Kasumi-1 (cell line): ENCODE measurements at places on chromosomes 2 and 18.

DNA sequence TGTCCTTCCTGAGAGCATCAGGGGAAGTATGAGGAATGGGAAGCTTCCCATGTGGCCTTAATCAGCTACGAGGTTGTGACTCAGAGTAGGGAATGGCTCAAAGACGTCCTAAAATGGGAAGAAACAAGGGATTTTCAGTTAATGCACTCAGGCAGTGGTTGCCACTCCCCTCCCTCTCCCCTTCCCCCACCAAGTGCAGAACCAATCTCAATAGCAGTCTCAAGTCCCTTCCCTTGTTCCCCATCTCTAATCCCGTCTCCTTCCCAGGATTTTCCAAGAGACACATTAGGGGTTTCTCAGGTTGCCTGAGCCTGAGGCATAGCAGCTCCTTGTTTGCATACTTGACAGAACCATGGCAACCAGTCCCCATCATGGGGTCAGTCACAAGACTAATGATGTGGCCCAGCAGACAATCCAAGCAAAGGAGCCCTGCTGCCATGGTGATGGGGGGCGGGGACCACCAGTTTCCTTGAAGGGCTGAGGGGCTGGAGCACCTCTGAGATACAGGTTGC is 18.2 kb upstream of the RESP18 start:
- DNase-seq: no peak

- no peak for DNase-seq
Observed at GRCh38 chr18:26422472-26423162, 125.7 kb downstream of the KCTD1 start.

- no peak for DNase-seq
Observed at GRCh38 chr2:167209784-167210183, 321.5 kb downstream of the XIRP2 start.

DNA sequence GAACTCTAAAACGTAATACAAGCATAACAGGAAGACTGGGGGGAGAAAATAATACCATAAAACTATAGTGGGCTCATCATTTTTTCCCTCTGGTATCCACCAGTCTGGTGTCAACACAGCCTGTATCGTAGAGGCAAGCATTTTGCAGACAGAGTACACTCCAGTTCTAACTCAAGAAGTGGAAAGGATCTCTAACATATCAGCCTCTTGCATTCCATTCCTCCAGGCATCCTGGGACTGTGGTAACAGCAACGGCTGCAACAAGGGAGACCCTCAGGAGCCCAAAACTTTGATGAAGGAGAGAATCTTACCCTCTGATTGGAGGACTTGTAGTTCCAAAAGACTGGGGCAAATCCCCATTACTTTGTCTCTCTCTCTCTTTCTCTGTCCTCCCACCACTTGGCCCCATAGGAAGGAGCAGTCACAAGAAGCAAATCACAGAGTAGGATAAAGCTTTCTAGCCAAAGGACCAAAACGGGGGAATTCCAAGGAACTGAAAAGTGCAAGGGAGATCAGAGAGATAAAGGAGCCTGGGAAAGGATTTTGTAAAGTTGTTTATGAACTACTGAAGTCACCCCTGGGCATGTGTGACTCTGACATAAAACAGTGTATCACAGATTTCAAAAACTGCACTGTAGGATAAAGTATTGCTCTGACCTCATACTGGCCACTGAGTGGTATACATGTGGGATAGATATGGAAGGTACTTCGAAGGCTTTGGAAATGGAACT is 11.9 kb downstream of the FRZB start:
- DNase-seq: no peak

- peak; percentile 14 for DNase-seq
Observed at GRCh38 chr2:10300997-10301940, 1.4 kb upstream of the HPCAL1 start.

DNA sequence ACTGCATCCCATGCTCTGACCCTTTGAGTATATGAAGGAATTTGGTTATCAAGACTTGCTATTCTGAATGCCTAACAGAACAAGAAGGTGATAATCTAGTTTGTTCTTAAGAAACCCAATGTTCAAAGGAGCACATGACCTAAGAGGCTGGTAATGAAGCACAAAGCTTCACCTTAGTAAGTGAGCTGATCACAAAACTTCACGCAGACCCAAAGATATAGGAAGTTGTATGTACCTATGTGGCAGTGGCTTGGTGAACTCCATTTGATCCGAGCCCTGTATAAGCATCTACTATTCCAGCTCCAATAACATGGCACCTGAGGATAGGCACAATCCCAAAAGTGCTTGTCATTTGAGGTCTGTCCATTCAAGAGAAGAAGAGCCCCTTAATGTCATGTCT is 78.6 kb downstream of the ANKRD44 start:
- DNase-seq: no peak

DNA sequence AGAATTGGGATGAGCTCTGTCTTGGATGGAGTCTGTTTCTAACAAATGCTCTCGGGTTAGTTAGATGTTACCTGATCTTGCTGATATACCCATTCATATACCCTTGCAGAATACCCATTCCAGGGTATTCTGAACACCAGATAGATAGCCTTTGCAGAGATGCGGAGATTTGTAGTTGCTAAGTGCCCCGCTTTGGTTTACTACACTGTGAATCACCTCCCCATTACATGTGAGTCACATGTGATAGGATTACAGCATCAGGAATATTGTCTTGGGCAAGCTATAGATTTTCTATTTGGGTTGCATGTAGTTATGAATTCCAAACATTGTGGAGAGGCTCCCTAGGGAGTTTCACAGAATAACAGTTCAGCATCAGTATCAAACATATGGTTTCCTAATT is 3.8 kb downstream of the VSNL1 start:
- DNase-seq: no peak

GRCh38 chr2:199485732-199486335 is 28.1 kb upstream of the SATB2 start:
- peak; percentile 69 for DNase-seq

- DNase-seq: no peak
Observed at GRCh38 chr2:105323111-105323510, 6.4 kb downstream of the TGFBRAP1 start.

GRCh38 chr2:5617796-5618195 is 74.4 kb upstream of the SOX11 start:
- no peak for DNase-seq

DNA sequence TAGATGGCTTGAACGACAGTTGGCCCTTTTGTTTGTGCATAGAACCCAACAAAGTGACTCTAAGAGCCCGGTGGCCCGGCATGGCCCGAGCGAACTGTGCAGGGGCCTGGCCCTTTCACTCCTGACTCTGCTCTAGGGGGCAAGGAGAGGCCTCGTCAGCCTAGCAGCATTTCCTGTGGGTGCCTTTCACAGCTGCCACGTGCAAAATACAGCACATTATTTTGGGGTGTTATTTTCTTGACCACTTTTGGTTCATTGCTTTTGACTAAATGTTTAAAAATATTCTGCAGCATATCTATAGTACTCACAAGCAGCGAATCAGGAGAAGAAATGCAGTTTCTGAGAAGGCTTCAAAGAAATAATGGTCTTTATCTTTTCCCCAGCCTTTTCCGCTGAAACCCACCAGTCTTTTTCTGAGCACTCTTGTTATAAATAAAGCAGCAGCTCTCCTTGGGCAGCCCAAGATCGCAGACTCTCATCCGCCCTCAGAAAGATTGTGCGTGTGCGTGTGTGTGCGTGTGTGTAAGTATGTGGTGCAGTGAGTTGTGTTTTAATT is 31.3 kb downstream of the DGKD start:
- DNase-seq: peak; percentile 74

DNA sequence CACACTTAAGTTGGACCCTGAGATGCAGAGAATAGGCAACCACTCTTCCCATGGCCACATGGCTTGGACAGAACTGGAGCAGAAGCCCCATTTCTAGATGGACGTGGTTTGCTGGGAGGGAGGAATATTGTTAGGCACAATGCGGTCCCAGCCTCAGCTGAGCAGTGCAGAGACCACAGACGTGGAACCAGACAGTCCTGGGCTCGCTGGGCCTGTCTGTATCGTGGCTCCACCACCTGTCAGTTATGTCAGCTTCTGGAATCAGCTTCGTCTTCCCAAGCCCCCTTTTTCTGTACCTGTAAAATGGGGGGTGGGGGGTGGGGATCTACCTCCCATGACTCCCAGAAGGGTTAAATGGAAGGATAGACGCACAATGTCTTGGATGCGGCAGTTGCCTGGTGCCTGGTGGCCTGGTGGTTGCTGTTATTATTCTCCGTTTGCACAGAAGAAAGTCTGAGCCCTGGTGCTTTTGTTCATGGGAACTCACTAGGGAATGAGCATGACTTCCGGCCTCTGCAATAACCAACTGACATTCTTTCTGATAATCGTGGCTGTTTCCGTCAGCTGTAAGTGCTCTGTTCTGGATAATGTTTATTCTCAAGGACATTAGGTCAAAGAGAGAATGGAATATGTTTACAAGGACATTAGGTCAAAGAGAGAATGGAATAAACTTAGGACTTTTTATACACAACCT is 31.4 kb downstream of the COLEC11 start:
- DNase-seq: no peak

- peak; percentile 21 for DNase-seq
Observed at GRCh38 chr18:75548353-75548905, 120.9 kb upstream of the SMIM21 start.

DNA sequence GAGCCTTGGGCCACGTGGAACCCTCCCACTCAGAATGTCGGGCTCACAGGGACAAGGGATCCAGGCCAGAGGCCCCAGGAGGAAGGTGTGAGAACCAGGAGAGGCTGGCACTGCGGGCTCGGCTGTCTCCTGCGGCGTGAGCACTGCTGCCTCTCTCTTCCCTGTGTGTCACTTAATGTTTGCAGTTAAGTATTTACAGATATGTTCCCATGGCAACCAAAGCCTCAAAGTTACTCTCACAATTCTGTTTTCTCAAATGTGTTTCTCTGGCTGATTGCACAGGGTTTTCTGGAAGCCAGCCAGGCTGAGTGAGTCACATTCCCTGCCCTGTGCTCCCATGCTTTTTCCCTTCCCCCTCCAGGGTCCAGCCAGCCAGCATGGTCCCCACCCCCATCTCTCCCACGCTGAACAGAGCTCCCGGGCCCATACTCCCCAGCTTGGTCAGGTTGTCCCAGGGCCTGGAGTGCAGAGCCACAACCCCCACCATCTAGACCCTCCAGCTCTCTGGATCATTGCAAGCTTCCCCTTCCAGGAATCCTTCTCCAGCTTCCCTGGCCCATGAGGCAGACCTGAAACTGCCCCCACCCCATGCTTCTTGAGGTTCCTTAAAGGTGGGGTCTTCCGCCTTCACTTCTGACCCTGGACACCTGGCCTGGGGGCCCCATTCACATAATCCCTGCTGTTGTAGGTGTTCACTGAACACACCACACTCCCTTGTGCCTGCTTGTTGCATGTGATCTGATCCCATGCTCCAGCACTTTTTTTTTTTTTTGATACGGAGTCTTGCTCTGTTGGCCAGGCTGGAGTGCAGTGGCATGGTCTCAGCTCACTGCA is 265.9 kb downstream of the CELF4 start:
- peak; percentile 83 for DNase-seq

- DNase-seq: no peak
Observed at GRCh38 chr2:47265751-47266231, 110.7 kb upstream of the STPG4 start.

GRCh38 chr2:18482666-18483065 is 77.8 kb downstream of the RDH14 start:
- no peak for DNase-seq

- no peak for DNase-seq
Observed at GRCh38 chr2:239606741-239607516, 206.1 kb upstream of the HDAC4 start.

GRCh38 chr2:40758401-40759155 is 306.7 kb upstream of the SLC8A1 start:
- DNase-seq: no peak

GRCh38 chr2:64631771-64632170 is 21.9 kb downstream of the SERTAD2 start:
- DNase-seq: no peak

DNA sequence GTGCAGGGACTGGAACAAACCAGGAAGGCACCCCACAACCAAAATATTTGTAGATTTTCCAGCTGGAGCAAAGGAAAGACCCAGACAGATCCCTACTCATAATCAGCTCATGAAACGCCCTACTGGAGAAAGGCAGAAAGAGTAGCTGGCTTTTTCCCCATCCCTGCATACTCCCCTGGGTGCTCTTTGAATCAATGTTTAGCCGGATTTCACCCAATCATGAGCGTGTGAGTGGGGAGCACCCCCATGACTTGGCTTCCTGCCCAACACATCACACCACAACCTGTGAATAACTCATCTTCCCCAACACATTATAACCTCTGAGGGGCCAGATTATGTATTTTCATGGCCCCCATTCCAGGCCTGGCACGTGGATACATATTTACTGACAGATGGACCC is 35.1 kb upstream of the SLC14A1 start:
- no peak for DNase-seq

- DNase-seq: peak; percentile 24
Observed at GRCh38 chr2:96233880-96234316, 25.3 kb upstream of the STARD7 start.

GRCh38 chr2:86300496-86300895 is 36.9 kb downstream of the REEP1 start:
- DNase-seq: no peak

GRCh38 chr2:101296371-101296770 is 12.1 kb downstream of the RNF149 start:
- no peak for DNase-seq

- no peak for DNase-seq
Observed at GRCh38 chr2:129367107-129367506, 612.4 kb upstream of the RAB6C start.

DNA sequence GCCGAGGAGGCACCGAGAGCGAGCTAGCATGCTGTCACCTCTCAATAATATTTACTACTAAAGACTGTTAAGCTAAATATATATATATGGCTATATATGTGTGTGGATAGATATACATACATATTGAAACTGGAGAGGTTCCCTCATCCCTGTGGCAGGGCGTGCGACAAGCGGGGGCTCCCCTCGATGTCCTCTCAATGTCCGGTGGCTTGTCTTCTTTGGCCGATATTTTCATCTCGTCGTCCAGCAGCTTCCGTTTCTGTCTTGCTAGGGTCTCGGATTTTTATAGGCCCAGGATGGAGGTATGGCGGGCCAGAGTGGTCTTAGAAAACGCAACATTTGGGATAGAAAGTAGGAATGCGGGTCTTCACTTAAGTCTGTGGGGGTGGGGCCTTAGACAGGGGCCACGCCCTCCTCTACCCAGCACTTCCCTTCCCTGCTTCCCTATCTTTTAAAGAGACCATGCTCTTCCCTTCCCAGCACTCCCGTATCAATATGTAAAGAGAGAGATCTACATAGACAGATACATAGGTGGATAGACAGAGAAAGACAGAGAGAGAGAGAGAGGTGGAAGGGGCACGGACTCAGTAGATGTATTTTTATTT is 866.8 kb downstream of the DSC3 start:
- DNase-seq: no peak

- no peak for DNase-seq
Observed at GRCh38 chr2:8608411-8608954, 73.4 kb upstream of the ID2 start.

DNA sequence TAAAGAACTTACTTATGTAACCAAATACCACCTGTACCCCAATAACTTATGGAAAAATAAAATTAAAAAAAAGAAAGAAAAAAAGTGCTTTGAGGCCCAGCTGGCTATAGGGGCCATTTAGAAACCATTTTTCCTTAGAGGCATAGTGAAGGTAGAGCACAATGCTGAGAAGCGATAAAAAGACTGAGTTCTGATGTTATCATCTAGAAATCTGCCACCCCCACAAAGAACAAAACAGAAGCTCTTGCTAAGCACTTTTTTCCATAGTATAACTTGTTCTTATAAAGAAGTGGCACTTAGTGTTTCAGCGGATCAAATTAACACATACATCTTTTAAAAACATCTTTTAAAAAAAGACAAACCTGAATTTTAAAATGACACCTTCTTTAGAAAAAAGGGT is 51.4 kb downstream of the ICOS start:
- DNase-seq: no peak
